ENCODE measurements at places on chromosomes 2 and 18. TPM values are rescaled to one million over a fixed set of nuclear protein-coding genes. Genes with fewer than 3 reads are reported as not detected.

FAM110C gene
- total RNA-seq = 16.2 TPM

PDE6D gene
- 14.0 TPM for total RNA-seq

TMEM247 gene
- not detected for total RNA-seq

APLF gene
- 8.7 TPM for total RNA-seq

CEBPZOS gene
- 17.4 TPM for total RNA-seq

Data from nasal cavity respiratory epithelium epithelial cell of viscerocranial mucosa (primary cell).